CD14-positive monocyte (primary cell): ENCODE measurements at places on chromosomes 2 and 18.
A peak's percentile ranks its signal among the peaks of the same experiment; 100 is the strongest.

- peak; percentile 65 for DNase-seq
These were observed 16.8 kb upstream of the ATP8B1 start for GRCh38 chr18:57819671-57820460.

- peak; percentile 59 for DNase-seq
These were observed 60.7 kb downstream of the LRRFIP1 start for GRCh38 chr2:237688081-237688480.

GRCh38 chr18:8107426-8107825, 501.8 kb upstream of the RAB12 start:
- no peak for DNase-seq

- no peak for DNase-seq
These were observed 163.2 kb upstream of the TWIST2 start for GRCh38 chr2:238684362-238685326.

DNA sequence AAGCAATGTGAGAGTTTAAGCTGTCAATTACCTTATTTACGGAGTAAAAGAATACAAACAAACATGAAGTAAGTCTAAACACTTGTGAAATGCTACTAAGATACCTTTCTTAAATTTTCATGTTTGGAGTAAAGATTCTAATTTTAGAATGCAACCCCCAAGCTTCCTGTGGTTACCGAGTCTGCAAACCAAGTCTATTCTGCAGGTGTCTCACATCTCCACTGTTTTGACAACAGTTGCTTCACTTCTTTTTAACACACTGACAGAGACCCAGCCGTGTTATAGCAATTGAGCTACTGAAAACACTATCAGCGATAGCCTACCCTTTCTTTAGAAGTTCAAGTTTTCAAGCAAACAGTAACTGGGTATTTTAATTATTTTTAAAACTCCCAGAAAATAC, 608.3 kb downstream of the ERBB4 start:
- no peak for DNase-seq

- DNase-seq = no peak
These were observed 25.1 kb upstream of the CAB39 start for GRCh38 chr2:230687498-230687897.

DNA sequence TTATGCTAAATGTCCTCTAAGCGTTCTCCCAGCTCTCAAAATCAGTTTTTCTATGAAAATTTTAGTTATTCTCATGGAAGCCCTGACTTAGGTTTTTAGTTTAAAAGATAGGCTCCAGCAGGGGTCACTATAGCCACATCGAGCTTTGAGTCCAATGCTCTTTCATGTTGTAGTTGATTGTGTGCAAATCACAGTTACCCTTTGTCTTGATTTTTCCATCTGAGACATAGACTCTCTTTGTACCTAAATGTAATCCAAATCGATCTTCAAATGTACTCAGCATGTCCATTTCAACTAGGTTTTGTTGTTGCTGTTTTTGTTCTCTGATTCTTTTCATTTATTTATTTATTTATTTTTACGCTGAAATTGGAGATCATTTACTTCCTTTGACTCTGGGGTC, 26.4 kb upstream of the MSTN start:
- peak; percentile 12 for DNase-seq

- DNase-seq = no peak
These were observed 30.3 kb downstream of the RAB31 start for GRCh38 chr18:9738266-9738969.

GRCh38 chr18:67634631-67635338, 118.3 kb upstream of the DSEL start:
- DNase-seq = no peak

DNA sequence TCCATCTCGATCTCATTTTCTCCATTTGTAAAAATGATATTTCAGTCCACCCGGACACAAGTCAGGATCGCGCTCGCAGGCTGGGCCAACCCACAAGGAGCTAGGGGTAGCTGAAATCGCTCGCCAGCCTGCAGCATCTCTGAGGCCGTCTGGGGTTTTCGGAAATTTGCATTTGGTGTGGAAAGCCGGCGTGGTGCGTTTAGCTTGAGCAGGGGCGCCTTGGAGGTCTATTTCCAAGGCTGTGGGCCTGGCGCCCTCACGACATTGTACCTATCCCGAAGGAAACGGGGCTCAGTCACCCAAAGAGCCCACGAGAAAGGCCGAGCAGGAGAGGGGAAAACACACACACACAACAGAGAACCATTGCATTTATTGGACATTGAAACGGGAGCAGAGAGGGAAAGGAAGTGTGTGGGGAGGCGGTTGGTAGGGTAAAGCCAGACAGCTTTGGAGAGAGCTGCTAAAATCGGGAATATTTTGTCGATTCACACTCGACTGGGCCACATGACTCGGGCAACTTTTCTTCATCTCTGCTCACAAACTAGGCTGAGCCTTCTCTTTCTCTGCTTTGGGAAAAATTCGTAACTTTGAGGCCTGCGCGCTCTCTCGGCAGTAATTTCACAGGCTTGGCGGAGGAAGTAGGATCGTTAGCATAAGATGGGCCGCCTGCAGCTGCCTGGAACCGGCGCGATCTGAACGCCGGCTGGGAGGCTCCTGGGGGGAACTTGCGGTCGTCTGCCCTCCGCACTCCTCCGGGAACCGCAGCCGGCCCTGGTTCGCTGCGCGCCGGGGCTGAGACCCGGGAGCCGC, 1.1 kb upstream of the HOXD8 start:
- DNase-seq = no peak

DNA sequence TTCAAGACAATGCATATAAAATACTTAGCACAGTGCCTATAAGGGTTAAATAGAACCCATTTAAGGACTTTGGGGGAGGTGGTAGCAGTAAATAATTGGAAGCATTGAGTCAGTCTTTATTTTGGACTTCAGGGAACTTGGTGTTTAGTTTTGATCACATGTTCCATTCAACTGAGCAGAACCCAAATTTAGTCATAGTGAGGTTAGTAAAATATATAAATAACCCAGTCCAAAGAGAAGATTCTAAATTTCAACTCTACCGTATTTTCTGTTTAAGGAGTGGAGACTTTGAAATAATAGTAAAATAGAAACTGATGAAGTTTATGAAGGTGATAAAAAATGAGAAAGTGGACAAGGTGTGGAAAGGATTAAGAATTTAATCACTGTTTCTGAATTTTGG, 19.7 kb downstream of the TWSG1 start:
- DNase-seq = no peak

DNA sequence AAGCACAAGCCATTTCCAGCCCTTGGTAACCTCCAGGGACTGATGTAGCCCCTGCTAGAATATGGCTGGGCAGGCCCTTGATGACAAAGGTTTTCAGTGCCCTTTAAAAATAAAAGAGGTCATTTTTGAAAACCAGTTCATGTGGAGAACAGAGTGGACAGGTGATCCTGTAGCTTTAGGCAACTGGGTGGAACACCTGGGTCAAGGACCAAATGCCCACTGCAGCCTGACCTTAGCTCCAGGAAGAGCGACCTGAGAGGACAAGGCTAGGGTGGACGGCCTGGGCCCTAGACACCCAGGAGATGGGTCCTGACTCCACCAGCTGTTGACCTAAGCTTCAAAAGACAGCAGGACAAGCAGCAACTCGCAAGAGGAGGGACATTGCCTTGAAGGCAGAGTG, 116.6 kb downstream of the LIPG start:
- DNase-seq = no peak

GRCh38 chr2:193409951-193410350, 1215.2 kb upstream of the TMEFF2 start:
- no peak for DNase-seq

- DNase-seq = peak; percentile 90
These were observed 37.9 kb downstream of the ODC1 start for GRCh38 chr2:10410001-10410822.

DNA sequence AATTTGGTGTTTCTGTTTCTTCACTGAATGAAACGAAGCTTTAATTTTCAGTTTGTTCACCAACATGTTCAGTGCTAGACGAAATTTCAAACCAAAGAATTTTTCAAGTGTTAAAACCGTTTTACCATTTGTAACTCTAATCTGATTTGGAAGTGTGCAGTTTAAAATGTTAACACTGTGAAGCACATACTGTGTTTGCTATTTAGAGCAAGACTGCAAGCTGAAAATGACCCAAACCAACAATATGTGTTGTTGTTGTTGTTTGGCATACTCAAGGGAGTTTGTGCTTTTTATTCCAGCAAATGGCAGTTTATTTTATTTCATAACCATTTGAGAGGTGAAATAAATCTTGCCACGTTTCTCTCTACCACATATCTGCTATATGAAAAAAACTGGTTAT, 128.4 kb upstream of the CDH7 start:
- no peak for DNase-seq

DNA sequence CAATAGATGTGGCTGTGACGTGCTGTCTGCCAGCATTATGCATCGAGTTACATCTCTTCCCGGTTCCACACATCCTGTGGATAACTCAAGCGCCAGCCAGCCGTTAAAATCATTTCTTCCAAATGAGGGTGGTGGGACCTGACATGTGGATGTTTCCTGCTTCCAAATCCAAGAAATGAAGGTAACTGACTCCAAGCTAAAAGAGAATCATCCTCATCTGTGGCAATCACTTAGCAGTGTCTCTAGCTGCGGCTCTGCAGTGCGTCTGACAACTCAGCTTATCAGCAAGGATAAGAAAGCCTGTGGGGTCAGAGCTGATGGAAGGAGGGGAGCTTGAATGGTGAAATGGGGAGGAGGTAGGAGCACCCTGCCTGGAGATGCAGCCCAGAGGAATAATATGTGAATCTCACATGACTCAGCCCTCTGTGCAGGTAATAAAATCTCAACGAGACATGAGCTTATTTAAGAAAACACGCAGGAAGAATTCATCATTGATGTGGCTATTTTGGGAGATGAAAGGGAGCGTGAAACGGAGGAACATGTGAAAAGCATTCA, 382.2 kb upstream of the TRIB2 start:
- no peak for DNase-seq

DNA sequence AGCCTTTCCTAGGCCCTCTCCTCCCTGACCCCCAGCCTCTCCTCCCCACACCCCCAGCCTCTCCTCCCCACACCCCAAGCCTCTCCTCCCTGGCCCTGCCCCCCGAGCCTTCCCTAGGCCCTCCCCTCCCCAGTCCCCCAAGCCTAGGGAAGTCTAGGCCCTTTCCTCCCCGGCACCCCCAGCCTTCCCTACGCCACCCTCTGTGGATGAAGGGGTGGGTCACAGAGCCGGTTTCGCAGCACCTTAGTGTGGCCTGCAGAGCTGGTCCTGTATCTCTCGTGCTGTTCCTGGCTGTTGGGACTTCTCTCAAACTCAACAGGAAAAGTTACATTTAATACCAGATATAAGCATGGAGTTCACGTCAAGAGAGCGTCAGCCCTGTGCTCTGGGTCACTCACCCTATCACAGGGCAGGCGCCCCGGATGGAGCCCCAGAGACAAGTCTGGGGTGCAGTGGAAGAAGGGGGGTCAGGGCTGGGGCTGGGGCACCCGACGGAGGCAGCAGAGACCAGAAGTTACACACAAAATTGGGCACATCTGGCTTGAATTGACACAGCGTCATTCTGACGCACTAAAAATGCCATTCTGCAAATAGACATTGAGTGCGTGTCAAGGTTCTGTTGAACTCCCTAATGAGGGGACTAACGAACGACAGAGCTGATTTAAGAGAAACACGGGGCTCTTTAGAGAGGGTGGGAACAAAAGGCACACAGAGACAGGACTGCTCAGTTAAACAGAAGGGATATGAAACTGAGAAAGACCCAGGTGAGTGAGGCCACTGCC, 24.0 kb downstream of the KCNIP3 start:
- DNase-seq = no peak

- no peak for DNase-seq
These were observed 78.4 kb downstream of the LIMS1 start for GRCh38 chr2:108612514-108613183.

GRCh38 chr2:124024561-124025170, 421 bp upstream of the CNTNAP5 start:
- no peak for DNase-seq

DNA sequence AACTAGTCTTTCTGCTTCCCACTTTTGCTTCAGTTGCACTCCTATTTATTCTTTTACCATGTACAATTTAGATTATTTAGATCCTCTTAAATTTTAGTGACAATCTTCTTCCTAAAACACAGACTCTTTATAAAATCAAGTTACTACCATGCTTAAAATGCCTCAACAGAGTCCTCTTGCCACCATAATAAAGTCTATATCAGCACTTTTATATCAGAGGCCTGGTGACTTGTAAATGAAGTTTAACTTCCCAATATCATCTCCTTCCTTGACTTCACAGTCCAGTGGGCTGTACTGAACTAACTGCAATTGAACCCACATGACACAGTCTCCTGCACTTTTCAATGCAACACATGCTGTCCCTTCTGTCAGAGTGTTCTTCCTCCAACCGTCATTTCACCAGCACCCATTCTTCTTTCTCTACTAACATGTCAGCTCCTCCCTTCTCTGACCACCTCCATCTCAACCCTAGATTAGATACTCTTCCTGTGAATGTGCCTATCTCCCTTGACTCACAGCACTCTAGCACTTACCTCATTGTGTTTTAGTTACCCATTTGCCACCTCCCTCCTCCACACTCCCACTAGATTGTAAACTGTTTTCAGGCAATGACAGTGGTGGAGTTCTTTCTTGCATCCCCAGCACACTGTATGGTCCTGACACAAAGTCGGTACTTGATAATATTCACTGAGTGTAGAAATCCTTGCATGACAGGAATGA, 414.9 kb downstream of the SATB2 start:
- DNase-seq = no peak

DNA sequence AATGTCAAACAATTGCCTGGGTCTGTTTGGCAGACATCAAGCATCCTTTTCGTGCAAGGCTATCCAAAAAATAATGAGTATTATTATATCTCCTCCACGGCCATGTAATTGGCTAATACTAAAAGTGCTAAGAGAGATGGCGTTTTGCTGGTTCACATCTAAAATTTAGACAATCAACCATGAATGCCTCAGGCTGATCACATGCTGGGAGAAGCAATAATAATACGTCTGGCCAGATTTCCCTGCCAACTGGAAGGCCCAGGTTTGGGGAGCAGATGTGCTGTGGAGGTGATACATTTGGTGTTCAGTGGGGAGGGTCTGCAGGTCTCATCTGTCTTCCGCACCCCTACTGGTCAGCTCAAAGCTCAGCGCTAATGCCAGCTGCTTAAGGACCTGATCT, 60.3 kb upstream of the CREB1 start:
- DNase-seq = no peak

- DNase-seq = no peak
These were observed 18.3 kb downstream of the DNPEP start for GRCh38 chr2:219369447-219369861.

- no peak for DNase-seq
These were observed 6.5 kb upstream of the KCNF1 start for GRCh38 chr2:10905006-10905861.

DNA sequence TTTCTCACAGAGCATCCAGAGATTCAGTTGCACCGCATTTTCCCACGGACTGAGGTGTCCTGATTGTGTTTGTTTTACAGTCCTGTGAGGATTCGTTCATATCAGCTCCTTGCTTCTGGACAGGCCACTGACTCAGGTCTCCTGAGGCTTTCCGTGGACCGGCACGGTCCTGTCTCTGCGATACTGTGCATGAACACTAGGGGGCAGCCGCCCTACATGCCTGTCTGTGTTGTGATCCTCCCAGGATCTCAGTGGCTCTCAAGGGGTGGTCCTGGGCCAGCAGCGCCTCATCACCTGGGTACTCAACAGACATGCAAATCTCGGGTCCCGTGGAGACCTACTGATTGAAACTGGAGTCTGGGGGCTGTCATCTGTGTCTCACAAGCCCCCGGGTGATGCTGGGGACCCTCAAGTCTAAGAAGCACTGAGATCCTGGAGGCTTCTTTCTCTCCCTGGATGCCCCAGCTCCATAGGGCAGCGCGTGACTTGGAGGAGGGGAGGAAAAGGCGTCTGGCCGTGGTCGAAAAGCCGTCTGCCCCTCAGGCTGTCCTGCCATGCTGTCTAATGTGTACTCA, 28.9 kb downstream of the IL1R2 start:
- peak; percentile 82 for DNase-seq
